Activated CD4-positive, alpha-beta T cell treated with anti-CD3 and anti-CD28 coated beads, Interleukin-2, amount 10 ng/mL, durations not matched to agents 24 days and 14 days (primary cell): ENCODE measurements at places on chromosomes 5 and 9. TPM values are rescaled to one million over a fixed set of nuclear protein-coding genes. Genes with fewer than 3 reads are reported as not detected.

GRCh38 chr9:98240475-98240874 is 15.0 kb downstream of the TBC1D2 start:
- no peaks in the 10 kb centered on the region for H3K27me3 ChIP-seq
- peaks cover 2% of the 10 kb centered on the region for H3K36me3 ChIP-seq
- H3K27ac ChIP-seq, result no peak overlapping the region
- DNase-seq, result no peak

GRCh38 chr9:85715587-85715986 is 26.2 kb downstream of the AGTPBP1 start:
- peaks cover 16% of the 10 kb centered on the region for H3K4me1 ChIP-seq
- H3K36me3 ChIP-seq, result peaks cover 24% of the 10 kb centered on the region
- no peaks in the 10 kb centered on the region for H3K27me3 ChIP-seq
- H3K4me3 ChIP-seq, result no peak overlapping the region
- no peak for DNase-seq

DNA sequence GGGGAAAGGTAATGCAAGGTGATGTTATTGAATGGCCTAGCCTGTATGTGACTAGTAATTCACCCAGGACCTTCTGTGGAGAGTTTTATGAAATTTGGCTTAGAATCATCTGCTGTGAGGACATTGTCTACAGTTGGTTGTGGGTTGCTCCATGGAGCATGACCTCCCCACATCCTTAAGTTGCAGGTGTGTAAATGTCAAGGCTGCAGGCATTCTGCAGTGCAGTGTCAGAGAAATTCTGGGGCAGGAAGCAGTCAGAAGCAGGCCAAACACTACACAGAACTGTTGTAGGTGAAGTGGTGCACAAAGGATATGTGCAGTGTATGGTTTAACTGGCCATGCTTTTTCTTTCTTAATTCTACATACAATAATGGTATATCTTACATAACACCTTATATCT is 588.3 kb downstream of the EBF1 start:
- H3K36me3 ChIP-seq, result peaks cover 2% of the 10 kb centered on the region
- H3K27ac ChIP-seq, result no peak overlapping the region
- H3K27me3 ChIP-seq, result no peaks in the 10 kb centered on the region
- peak; percentile 59 for DNase-seq
- peaks cover 29% of the 10 kb centered on the region for H3K4me1 ChIP-seq

- H3K36me3 ChIP-seq, result peaks cover 2% of the 10 kb centered on the region
- H3K27me3 ChIP-seq, result peaks cover 39% of the 10 kb centered on the region
- DNase-seq, result no peak
- no peak overlapping the region for H3K27ac ChIP-seq
These were observed 1.8 kb downstream of the RNF130 start for GRCh38 chr5:180069589-180070247.

GRCh38 chr9:135698767-135699166 is 514 bp downstream of the SOHLH1 start:
- no peaks in the 10 kb centered on the region for H3K36me3 ChIP-seq
- no peaks in the 10 kb centered on the region for H3K4me1 ChIP-seq
- H3K4me3 ChIP-seq, result no peak overlapping the region
- H3K27ac ChIP-seq, result no peak overlapping the region
- no peaks in the 10 kb centered on the region for H3K27me3 ChIP-seq

- DNase-seq, result no peak
- H3K27ac ChIP-seq, result peak overlapping the region; percentile 49
- peaks cover 17% of the 10 kb centered on the region for H3K4me1 ChIP-seq
These were observed 69.4 kb downstream of the KLHL3 start for GRCh38 chr5:137666461-137666850.

DNA sequence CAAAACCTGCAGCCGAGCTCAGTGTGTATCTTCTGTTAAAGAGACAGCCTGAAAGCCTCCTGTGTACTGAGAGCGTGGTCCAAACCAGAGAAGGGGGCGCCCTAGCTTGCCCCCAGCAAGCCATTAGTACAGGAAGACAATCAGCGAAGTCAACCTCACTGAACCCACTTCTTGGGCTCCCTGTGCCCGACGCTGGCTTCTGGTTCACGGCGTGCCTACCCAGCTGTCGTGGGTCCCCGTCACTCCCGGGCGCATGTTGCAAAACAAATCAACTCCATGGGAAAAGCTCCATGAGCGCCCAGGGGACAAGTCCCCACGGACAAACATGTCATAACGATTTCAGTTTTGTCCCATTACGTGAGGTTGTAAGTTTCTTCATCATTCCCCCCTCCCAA is 326.9 kb downstream of the SH3GL2 start:
- no peaks in the 10 kb centered on the region for H3K36me3 ChIP-seq
- H3K4me3 ChIP-seq, result no peak overlapping the region
- no peak overlapping the region for H3K27ac ChIP-seq
- DNase-seq, result no peak
- H3K27me3 ChIP-seq, result peaks cover 10% of the 10 kb centered on the region

DNA sequence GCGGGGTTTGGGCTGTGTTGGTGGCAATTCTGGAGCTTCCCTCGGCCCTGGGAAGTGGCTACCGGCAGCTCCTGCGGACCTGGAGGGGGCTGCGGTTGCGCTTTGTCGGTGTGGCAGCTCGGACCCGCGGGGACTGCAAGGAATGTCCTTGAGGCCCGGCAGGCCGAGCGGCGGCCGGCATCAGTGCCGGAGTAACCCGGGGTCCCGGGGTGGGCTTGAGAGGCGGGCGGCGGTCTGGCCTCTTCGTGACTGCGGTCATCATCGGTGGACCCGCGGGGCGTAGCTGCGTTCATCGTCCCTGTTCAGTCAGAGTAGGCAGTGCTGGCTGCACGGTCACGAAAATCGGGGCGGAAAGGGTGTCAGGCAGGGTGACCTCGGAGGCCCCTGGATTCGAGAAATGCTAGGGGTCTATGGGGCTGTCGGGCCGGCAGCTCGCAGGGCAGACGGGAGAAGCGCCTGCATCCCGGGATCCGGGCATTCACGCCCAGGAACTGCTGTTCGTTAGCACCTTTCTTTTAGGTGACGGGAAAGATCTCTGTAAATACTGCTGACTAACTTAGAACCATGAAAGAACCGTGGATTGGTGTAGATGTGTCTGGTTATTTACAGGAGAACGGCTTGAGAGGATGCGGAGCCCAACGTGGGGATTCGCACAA is 474 bp downstream of the HMGCR start:
- peak; percentile 83 for DNase-seq
- H3K27me3 ChIP-seq, result no peaks in the 10 kb centered on the region
- no peak overlapping the region for H3K4me3 ChIP-seq
- H3K4me1 ChIP-seq, result peaks cover 39% of the 10 kb centered on the region
- no peak overlapping the region for H3K27ac ChIP-seq

GRCh38 chr5:59198365-59198764 is 615.5 kb downstream of the RAB3C start:
- H3K36me3 ChIP-seq, result no peaks in the 10 kb centered on the region
- no peak overlapping the region for H3K4me3 ChIP-seq
- H3K4me1 ChIP-seq, result peaks cover 3% of the 10 kb centered on the region
- peaks cover 19% of the 10 kb centered on the region for H3K27me3 ChIP-seq
- DNase-seq, result no peak

- no peak overlapping the region for H3K4me3 ChIP-seq
- peaks cover 20% of the 10 kb centered on the region for H3K27me3 ChIP-seq
- no peak for DNase-seq
- no peak overlapping the region for H3K27ac ChIP-seq
- no peaks in the 10 kb centered on the region for H3K36me3 ChIP-seq
- H3K4me1 ChIP-seq, result no peaks in the 10 kb centered on the region
These were observed 140.5 kb upstream of the PITX1 start for GRCh38 chr5:135174315-135175096.

- H3K4me3 ChIP-seq, result no peak overlapping the region
- no peaks in the 10 kb centered on the region for H3K36me3 ChIP-seq
- no peak overlapping the region for H3K27ac ChIP-seq
- DNase-seq, result peak; percentile 42
- H3K27me3 ChIP-seq, result no peaks in the 10 kb centered on the region
These were observed 40.0 kb downstream of the AMBP start for GRCh38 chr9:114037961-114038723.

DNA sequence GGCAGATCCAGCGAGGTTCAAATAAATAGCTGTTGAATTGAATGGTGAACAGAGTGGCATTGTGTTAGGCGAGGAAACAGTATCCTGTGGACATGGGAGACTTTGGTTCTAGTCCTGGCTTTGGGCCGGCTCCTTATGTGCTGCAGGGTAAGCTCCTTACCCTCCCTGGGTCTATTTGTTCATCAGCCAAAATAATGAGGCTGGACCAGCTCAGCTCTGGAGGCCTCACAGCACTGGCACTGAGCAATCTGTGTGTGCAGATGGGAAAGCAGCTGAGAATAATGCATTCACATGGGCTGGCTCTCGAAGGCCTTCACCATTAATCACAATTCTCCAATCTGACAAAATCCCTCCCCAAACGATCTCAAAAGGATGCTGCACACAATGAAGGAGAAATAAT is 81.9 kb downstream of the APBA1 start:
- H3K27ac ChIP-seq, result no peak overlapping the region
- DNase-seq, result no peak
- H3K4me3 ChIP-seq, result no peak overlapping the region
- peaks cover 10% of the 10 kb centered on the region for H3K27me3 ChIP-seq

- H3K27ac ChIP-seq, result no peak overlapping the region
- no peak overlapping the region for H3K4me3 ChIP-seq
- H3K4me1 ChIP-seq, result peaks cover 5% of the 10 kb centered on the region
These were observed 9.7 kb upstream of the SLC25A51 start for GRCh38 chr9:37913480-37914153.

DNA sequence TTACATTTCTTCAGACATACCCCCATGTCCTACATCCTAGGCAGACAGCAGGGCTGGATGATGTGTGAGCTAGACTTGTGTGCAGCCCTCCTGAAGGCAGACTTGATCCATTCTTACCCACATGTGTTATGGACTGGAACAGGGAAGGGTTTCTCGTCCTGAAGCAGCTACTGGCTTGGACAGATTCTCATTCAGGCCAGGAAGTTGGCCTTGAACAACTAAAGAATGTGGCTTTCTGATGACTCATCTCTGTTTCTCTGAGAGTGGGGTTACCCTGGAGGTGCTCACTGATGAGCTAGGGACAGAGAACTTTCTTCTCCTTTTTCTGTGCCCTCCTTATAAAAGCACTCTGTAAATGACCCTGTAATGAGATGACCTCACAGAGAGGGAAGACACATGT is 246.5 kb downstream of the PCSK5 start:
- no peaks in the 10 kb centered on the region for H3K36me3 ChIP-seq
- H3K27me3 ChIP-seq, result no peaks in the 10 kb centered on the region
- H3K4me3 ChIP-seq, result no peak overlapping the region

DNA sequence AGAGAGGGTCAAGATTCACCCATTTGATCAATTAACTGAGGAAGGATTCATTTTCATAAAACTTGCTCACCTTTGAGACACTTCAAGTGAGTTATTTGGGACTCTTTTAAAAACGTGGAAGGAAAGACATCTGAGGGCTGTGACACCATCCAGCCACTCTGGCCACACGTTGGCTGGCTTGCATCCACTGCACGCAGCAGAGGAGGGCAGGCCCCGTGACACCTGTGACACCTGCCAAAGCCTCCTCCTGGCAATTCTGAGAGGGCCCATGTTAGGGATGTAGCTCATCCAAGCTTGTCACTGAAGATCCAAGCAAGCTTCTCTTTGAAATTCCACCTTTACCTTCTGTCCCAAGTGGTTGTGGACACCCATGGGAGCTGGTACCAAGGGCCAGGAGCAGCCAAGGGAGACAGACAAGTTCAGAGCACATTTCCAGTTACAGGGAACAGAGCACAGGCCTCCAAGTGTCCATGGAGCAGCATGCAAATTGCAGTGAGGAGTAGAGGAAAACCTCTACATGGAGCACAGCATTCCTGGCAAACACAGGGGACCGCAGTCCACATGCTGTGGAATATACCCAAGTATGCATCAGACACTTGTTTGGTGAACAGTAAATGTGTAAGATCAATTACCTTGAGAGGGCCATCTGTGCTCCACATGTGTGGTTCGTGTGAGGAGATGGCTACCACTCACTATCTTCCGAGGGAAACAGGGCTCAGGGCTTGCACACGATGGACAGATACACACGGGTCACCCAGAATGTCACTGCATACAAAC is 4.8 kb downstream of the PRSS3 start:
- H3K36me3 ChIP-seq, result no peaks in the 10 kb centered on the region
- DNase-seq, result no peak
- no peak overlapping the region for H3K4me3 ChIP-seq
- peaks cover 29% of the 10 kb centered on the region for H3K27me3 ChIP-seq
- H3K27ac ChIP-seq, result no peak overlapping the region

GRCh38 chr5:132454361-132454760 is 36.2 kb downstream of the IRF1 start:
- H3K4me1 ChIP-seq, result peaks cover 65% of the 10 kb centered on the region
- peak overlapping the region; percentile 5 for H3K27ac ChIP-seq
- H3K27me3 ChIP-seq, result no peaks in the 10 kb centered on the region
- H3K36me3 ChIP-seq, result peaks cover 33% of the 10 kb centered on the region

DNA sequence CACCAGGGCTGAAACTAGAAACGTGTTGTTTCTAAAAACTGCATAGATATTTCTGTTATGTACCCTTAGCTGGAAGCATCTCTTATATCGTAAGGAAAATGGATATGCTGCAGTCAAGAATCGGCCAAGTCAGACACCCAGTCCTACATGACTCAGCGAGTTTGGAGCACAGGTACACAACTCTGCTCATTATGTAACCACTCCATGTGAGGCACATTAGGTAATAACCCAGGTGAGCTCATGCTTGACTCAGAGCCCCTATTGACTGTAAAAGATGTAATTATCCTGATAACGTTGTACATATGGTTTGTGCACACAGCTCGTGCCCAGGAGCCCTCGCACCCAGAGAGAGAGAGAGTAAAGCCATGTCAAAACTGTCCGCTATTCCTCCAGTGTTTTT is 593.7 kb upstream of the ACO1 start:
- no peak overlapping the region for H3K4me3 ChIP-seq
- no peaks in the 10 kb centered on the region for H3K36me3 ChIP-seq
- H3K4me1 ChIP-seq, result no peaks in the 10 kb centered on the region
- H3K27ac ChIP-seq, result no peak overlapping the region

- H3K27me3 ChIP-seq, result no peaks in the 10 kb centered on the region
- peaks cover 20% of the 10 kb centered on the region for H3K36me3 ChIP-seq
- no peak for DNase-seq
- H3K4me3 ChIP-seq, result no peak overlapping the region
- H3K4me1 ChIP-seq, result peaks cover 45% of the 10 kb centered on the region
These were observed 15.4 kb downstream of the CCDC69 start for GRCh38 chr5:151208481-151208914.

DNA sequence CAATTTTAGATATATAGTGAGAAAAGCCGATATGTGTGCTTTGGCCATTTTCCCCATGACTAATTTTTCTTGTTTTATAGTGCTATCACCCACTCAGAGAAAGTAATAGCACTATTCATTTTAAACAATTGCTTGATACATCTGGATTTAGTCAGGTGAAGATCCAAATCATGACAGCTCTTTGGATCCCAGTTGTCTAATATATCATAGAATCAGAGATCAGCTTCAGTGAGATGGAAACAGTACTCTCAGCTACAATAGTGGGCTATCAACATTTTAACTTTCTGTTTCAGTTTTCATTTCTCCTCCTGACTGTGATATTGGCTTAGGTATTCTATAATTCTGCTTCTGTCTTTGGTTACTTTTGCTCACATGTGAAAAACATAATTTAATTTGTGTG is 38.7 kb downstream of the VCAN start:
- H3K4me1 ChIP-seq, result peaks cover 2% of the 10 kb centered on the region
- peaks cover 2% of the 10 kb centered on the region for H3K27me3 ChIP-seq
- no peak for DNase-seq
- H3K36me3 ChIP-seq, result no peaks in the 10 kb centered on the region

Gene PIP5KL1
- total RNA-seq, result 0.89 and 0.90 TPM in 2 replicates

Gene NR5A1
- not detected in 2 replicates for total RNA-seq

Gene CCDC171
- 1.5 and 1.6 TPM in 2 replicates for total RNA-seq

Gene RGS7BP
- not detected in 2 replicates for total RNA-seq

Gene WWC1
- total RNA-seq, result 1.1 and 2.4 TPM in 2 replicates

Gene FCN2
- not detected in 2 replicates for total RNA-seq

Gene ANKRD31
- total RNA-seq, result 0.33 and 0.47 TPM in 2 replicates

Gene IFNA21
- not detected in 2 replicates for total RNA-seq
